ENCODE measurements at places on chromosomes 4 and X.

- DNase-seq, result no peak
These were observed 189.6 kb downstream of the BCOR start for GRCh38 chrX:39907964-39908661.

DNA sequence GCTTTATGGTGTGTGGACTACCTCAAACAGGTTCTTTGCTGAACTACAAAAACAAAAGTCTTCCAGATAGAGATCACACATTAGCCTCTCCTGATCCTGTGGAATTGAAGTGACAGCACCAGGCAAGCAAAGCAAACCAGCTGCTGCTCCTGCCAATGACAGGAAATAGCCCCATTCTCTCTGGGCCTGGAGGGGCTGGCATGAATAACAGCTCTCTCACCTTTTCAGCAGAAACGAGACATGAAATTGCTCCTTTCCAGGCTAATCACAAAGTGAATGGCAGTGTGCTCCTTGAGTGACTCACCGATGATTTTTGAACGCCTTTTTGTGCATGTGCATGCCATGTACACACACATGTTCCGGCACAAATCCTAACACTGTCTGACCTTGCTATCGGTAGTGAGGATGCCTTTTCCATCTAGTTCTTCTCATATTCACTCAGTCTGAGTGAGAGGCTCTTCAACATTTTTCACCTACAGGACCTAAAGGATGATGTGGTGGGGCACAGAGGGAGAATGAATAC is 24.4 kb downstream of the MFAP3L start:
- no peak for DNase-seq

GRCh38 chr4:87050596-87050995 is 115.8 kb downstream of the AFF1 start:
- no peak for DNase-seq

- no peak for DNase-seq
These were observed 69.7 kb downstream of the STARD8 start for GRCh38 chrX:68717196-68717595.

DNA sequence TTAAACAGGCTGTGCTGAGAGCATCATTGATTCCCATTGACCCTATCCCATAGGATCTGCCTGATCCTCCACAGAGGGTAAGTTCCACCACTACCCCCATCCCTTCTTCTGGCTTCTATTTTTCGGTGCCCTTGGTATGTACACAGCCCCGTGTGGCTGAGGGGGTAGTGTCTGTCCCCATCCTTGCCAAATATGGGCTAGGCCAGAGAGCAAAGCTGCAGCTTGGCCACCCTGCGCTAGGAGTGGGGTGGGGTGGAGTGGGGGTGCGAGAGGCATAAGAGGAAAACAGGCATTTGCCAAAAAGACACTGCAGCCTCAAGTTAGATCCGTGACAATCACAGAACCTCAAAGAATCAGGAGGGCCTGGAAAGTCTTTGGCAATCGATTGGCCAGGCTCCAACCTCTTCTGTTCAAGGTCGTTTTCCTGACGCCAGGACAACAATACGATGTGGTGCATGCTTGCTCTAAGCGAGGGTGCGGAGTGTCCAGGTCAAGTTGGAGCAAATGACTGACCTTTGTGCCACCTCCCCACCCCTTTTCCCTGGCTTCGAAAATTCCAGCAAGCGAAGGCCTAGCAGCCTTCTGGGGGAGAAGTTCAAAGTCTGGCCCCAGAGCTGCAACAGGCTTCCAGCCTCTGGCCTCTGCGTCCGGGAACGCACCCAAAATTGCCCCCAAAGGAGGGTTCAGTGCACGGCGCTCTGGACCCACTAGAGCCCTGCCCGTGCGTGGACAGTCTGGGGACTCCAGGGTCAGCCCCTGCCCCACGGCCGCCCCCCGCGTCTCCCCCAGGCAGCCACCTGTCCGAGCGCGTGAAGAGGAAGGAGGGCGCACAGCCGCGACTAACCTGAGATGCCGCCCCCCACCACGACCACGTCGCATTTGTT is 598 bp downstream of the MAOB start:
- DNase-seq, result no peak

- DNase-seq, result no peak
These were observed 295.4 kb upstream of the KLF3 start for GRCh38 chr4:38368613-38369012.

DNA sequence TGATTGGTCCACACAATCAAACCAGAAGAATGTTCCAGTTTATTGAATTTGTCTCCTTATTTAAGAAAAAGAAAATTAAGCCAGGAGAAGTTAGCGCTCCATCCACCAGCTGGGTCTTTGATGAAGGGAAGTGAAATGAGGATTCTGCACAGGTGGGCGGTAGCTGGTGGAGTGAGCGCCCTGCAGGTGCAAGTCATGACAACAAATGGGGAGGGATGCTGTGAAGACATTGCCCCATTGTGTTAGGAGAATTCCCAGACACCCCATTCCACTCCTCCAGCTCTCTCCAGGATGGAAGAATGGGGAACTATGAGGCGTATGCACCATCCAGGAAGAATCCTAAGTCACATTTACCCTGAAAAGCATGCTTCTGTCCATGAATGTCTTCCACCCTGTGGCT is 22.9 kb downstream of the PLRG1 start:
- DNase-seq, result no peak

GRCh38 chr4:54073271-54073880 is 9.0 kb upstream of the CHIC2 start:
- DNase-seq, result no peak

DNA sequence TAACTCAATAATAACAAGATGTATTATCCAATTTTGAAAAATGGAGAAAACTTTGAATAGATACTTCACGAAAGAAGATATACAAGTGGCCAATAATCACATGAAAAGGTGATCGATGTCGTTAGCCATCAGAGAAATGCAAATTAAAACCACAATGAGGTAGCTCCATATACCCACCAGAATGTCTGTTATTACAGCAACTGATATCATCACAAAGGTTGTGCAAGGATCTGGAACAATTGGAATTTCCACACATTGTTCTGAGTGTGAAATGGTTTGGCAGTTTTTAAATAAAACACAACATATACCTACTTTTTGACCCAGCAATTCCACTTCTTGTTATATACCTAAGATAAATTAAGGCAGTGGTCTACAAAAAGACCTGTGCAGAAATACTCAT is 71.7 kb downstream of the IRS4 start:
- DNase-seq, result no peak

DNA sequence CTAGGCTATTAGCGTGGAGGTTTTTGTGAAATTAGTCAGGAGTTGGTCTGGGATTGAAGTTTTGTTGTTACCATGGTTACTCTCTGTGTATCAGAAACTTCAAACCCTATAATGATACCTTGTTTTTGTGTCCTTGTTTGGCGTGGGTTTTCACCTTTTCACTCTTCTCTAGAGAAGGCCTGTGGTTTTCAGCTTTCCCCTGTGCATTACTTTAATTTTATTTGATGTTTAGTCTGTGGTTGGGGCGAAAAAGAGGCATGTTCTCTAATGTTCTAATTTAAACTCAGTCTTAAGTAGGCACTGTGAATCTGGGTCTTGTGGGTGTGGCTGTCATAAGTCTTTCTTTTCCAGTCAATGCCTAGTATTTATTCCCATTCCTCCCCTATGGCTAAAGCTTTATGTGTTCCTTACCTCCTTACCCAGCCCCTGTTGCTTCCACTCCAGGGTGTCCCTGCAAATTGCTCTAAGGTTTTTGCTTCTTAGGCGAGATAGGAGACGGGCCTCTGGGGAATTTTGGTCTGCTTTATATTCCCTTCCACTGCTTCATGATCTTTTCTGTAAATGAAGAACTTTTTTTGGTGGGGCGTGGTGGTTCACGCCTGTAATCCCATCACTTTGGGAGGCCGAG is 326.3 kb upstream of the ZCCHC13 start:
- no peak for DNase-seq

DNA sequence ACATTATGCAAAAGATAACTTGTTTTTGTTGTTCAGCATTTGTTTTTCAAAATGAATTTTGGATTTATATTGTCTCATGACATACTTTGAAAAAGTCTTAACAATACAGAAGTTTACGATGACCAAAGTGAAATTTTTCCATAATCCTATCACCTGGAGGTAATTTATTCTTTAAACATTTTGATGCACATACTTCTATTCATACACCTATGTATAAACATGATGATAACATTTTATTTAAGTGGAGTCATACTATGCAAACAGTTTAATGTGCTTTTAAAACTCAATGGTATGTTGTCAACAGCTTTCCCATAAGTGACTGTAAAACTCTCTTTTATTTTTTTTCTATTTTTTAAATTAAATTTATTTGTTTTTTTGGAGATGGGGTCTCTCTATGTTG is 65.0 kb downstream of the STAG2 start:
- DNase-seq, result peak; percentile 4

GRCh38 chrX:72304877-72305276 is 837 bp downstream of the CITED1 start:
- DNase-seq, result no peak

GRCh38 chr4:145882604-145883003 is 56.0 kb downstream of the ZNF827 start:
- DNase-seq, result no peak

DNA sequence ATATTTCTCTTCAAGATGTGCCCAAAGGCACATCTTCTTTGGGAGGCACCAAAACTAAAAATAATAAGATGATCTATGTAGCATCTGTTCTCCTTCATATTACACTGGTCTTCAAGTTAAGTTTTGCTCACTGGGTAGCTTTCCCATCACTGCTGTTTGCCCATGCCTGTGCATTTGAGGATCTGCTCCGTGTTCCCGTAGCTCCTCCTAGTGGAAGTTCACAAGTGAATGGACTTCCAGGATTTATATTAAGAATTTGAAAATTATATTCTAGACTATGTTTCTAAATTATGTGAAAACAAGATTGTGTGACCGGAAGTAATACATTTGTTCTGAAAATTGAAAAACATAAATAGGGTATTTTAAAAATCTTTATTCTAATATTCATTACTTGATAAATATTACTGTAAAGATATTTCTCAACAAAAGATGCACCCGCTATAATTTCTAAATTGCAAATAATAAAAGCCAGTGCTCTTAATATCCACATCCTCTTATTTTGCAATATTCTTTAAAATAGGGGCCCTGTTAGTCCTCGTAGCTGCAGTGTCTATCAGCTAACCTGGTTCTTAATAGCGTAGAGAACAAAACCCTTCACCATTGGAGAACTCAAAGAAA is 147.7 kb downstream of the RBM46 start:
- DNase-seq, result peak; percentile 3

- no peak for DNase-seq
These were observed 34.0 kb downstream of the CENPU start for GRCh38 chr4:184699941-184700340.

- DNase-seq, result no peak
These were observed 80.4 kb downstream of the HS6ST2 start for GRCh38 chrX:132877954-132878536.

DNA sequence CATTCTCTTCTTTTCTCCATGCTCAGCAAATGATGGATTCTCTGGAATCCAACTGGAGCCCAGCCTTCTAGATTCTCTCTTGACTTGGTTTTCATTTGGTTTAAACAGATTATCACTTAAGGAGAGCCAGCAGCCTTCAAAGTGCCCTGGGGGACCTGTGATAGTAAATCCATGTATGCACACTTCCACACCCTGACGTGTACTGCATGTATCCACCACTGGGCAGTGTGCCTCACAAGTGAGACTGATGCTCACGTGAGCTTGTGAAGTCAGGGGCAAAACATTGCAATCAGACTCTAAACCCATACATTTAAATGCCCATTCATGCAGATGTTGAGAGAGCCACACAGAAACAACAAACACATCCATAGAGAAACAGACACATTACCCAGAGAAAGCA is 28.0 kb upstream of the SETD7 start:
- no peak for DNase-seq

DNA sequence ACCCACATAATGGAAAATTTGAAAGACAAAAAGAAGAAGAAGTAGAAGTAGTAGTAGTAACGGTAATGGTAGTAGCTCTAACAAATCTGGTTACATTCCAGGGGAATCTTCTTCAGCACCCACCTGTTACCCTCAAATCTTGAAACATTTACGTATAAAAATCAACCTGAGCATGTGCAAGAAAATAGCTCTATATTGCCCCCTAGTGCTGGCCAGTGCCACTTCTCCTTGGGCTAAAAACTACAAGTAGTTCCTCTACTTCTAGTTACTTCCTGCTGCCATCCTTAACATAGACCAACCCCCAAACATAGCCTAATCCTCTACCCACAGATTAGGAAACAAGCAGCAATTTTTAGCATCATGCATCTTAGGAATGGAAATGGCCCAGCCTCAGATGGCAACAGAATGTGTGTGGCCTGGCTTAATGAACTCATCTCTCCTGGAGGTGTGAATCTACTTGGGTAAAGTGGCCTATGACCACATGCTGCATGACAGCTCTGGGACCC is 3.1 kb downstream of the PDGFC start:
- peak; percentile 76 for DNase-seq

DNA sequence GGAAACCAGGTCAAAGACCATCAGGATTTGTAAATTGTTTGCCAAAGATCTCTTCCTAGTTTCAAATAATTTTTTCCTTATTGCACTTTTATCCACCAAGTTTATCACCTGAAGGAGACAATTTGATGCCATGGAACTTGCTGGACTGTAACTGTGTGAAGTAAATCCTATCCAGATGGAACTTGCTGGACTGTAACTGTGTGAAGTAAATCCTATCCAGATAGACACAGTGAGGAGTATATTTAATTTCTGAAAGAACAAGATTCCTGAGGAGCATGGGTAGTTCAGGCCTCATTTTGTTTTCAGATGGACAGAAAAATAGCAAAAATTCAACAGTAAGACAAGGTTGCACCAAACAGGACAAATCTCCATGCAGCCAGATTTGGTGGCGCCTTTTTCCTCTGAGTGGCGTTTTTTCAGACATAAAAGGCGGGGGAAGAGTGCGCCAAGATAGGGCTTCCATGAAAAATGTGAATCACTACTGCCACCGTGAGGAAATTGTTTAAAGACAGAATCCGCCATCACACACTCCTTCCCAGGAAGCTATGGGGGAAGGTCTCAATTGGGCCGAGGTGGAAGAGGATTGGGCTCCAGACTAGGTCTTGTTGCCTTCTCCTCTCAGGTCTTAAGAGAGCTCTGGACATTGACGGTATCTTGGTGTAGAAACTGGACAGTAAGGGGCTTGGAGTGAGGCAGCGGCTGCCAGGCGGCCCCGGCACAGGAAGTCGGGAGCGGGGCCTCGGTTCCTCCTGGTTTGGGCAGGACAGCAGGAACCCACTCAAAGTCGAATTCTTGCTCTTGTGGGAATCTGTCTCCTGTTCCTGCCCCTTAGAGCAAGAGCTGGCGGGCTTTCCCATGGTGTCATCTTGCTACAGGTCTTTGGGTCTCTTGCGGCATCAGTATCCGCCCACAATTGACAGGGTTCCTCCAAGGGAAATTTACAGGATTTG is 234.7 kb downstream of the OR13H1 start:
- DNase-seq, result no peak

- DNase-seq, result no peak
These were observed 55.0 kb downstream of the ATP11C start for GRCh38 chrX:139877710-139878414.
